OCI-LY7 (cell line): ENCODE measurements at places on chromosomes 7 and 10.

DNA sequence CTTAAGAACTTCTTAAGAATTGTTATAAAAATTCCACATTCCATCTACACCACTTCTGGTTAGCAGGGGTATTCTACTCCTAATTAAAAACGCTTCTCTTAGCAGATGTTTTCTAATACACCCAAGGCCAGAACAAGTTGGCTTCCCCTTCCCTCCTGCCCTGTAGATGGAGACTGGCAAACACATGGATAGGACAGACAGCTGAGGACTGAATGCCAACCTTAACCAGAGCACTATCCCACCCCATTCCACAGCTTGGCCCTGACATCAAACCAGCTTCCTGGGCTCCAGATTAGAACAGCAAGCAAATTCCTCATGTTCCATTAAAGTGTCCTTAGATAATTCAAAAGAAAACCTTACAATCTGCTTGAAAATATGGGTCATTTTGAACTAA lies 56.6 kb upstream of the IL6 start:
- DNase-seq, result no peak

DNA sequence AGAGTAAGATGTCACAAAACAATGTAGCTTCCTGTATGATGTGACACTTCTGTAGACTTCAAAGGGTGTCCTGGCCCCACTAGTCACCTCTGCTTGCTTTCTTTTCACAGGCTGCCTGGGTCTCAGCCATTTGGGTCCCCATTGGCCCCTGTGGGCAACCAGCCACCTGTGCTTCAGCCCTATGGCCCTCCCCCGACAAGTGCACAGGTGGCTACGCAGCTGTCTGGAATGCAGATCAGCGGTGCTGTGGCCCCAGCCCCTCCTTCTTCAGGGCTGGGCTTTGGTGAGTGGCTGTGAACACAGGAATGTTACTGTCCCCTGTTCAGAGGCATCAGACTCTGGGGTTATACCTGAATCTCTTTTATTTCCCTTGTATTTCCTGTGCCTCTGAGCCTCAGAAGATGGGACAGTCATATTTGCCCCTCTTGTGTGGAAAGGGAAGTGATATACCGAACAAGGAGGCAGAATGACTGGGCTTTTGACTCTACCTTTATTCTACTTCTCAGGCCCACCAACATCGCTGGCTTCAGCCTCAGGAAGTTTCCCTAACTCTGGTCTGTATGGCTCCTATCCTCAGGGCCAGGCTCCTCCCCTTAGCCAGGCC lies 15.4 kb downstream of the SEC24C start:
- peak; percentile 86 for DNase-seq

DNA sequence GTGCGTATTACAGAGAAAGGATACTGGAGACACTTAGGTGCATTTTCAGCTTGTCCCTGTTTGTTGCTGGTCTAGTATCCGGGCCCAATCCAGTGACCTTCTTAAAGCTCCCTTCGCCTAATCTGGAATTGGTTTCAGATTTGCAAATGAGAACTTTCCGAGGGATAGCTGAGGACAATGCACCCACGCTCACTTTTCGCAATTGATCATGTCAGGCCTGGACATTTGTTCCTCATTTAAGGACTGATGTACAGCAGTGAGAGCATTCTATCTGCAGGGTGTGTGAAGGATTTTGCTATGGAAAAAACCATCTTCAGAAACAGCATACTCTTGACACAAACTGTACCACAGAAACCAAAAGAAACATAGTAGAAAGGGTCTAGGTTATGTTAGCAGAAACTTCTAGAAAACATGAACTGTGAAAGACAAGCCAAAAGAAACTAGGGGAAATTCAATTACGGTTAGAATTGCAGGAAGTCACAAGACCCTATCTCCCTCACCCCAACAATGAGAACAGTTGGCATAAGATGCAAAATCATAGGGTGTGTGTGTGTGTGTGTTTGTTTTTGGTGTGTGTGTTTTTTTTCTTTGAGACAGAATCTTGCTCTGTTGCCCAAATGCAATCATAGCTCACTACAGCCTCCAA lies 331.1 kb downstream of the CALN1 start:
- DNase-seq, result no peak

- no peak for DNase-seq
Observed at GRCh38 chr7:155448632-155449007, 9.3 kb upstream of the EN2 start.

DNA sequence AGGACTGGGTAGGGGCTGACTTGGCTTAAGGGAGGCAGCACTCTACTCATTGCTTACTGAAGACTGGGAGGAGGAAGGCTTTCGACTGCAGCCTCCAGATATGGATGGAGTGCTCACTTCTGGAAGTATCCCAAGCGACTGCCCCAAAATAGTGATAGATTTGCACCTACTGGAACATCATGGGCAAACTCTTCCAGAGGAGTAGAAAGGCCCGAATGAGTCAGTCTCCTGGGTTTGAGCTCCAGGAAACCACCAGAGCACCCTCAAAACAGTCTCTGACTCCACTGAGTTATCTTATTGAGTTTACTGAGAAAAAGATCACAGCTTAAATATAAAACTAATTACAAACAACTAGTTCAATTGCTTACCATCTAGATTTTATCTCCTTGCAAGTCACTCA lies 37.2 kb upstream of the PDLIM1 start:
- DNase-seq, result no peak
